ENCODE measurements at places on chromosomes 16 and 17.

- DNase-seq = no peak
Measured at GRCh38 chr16:80175011-80175410, 365.8 kb upstream of the DYNLRB2 start.

DNA sequence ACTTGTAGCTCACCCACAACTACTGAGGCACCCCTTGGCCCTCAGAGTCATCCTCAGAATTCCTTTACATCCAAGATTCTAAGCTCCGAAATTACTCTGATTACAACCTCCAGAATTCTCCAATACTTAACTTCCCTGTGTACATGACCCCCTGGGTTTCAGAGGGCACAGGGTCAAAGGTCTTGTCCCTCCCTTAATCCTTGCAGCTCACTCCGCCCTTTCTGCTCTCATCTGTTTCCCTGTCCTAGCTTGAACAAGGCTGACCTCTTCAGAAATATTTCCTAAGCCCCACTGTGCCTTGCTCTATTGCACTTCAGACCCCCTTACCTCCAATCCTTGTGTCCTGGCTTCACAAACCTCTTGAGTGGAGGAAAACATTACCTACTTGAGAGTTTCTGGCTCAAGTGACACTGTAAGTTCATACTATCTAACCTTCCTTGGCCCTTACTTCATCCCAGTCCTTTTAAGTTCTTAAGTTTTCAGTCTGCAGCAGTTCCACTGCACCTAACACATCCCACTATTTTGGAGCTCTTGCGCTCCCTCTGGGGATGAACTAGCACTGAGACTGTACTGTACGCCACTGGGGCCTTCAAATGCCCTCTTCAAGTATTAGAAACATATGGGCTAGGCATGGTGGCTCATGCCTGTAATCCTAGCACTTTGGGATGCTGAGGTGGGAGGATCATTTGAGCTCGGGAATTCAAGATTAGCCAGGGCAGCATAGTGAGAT, 6.2 kb downstream of the N4BP1 start:
- DNase-seq = no peak

GRCh38 chr16:7351610-7352510, 19.2 kb downstream of the RBFOX1 start:
- no peak for DNase-seq

- DNase-seq = no peak
Measured at GRCh38 chr17:9670596-9670995, 25.3 kb downstream of the USP43 start.

DNA sequence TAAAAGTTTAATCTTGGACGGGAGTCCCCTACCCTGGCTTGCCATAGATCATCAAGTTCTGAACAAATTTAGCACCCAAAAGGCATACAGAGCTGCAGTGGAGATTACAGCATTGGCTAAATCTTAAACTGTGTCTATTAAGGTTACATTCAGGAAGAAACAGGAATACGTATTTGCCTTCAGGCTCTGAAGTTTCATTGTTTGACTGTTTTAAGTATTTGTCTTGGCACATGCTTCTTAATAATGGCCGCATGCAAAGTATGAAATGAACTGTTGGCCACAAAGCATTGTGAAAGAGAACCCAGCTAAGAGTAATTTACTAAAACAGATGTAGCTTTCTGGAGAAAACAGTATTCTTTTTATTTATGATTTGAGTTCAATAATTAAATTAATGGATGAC, 63.9 kb upstream of the CNEP1R1 start:
- DNase-seq = no peak

GRCh38 chr17:46064460-46064859, 65.4 kb downstream of the STH start:
- no peak for DNase-seq

DNA sequence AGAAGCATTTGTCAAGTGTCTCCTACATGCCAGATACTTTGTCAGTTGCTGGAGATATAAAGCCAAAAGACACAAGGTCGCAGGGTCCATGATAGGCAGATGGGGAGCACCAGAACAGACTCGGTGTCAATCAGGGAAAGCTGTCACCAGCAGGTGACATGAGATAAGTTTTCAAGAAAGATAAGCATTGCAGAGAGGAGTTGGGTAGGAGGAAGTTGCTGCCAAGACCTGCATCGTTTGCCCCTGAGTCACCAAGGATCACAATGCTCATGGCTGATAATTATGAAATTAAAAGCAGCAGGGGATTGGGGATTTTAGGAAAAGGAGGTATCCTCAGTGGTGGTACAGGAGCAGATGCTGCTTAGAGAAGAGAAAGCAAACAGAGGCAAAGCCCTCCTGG, 551.1 kb upstream of the CDH11 start:
- no peak for DNase-seq

DNA sequence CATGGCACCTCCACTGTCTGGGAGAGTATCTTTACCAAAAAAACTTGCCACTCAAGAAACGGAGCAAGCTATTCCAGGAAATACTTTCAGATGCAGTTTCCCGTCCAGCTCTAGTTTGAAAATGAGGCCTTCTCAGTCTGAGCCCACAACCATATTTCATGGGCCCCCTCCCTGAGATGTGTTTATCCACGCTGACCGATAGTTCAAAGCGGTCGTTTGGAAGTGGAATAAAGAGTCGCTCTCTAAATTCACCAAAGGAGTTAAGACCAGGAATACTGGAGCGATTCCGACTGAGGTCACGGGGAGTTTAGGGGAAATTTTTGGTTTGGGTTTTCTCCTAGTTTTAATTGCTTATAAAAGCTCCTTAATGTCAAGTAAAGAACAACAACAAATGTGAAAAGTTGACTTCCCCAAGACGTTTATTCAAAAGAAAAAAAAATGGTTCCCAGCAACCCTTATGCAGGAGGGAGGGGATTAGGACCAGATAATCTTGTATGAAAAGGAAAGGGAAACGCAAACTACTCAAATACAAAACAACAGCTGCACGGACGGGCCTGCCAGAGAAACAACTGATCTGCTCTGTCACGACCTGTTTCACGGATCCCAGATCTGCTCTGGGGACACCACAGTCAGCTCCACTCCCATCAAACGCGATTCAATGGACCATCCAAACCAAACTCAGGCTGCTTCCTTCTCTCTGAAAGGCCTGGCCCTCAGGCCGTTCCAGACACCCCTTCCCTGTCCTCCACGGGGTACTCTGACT, 77.1 kb downstream of the MRM3 start:
- no peak for DNase-seq

DNA sequence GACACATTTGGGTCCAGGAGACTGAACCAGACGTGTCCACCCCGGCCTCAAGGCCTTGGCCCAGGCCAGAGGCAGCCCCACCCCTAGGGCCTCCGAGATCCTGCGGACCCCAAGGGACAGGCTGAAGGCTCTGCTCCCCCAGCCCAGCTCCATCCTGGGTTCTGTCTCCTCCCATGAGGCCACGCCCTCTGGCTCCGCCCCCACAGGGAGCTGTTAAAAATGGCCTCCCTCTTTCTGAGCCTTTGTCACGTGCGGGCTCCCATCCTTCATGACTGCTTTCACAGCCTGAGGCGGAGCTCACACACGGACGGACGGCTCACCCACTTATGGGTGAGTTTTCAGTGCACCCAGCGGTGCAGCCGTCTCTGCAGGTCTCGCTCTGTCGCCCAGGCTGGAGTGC, 6.5 kb upstream of the CACNA1H start:
- no peak for DNase-seq

DNA sequence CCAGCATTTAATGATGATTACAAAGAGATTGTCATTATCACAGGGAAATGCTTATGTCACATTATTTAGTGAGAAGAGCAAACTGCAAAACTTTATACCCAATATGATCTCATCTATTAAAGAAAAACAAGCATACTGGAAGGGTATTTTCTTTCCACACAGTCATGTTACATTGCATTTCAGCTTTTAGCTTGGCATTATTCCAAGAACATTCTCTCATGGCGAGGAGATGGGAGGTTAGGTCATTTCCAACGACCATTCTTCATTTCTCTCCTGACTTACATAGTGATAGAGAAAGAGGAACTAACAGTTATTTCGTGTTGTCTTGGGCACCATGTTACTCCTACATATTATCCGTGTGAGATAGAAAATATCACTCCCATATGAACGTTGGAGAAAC, 309.4 kb upstream of the XYLT1 start:
- no peak for DNase-seq

GRCh38 chr17:82444284-82444893, 6.2 kb downstream of the CYBC1 start:
- no peak for DNase-seq

GRCh38 chr17:16425698-16426659, 10.6 kb downstream of the TRPV2 start:
- DNase-seq = no peak

GRCh38 chr16:4830408-4830807, 16.7 kb downstream of the GLYR1 start:
- DNase-seq = no peak

DNA sequence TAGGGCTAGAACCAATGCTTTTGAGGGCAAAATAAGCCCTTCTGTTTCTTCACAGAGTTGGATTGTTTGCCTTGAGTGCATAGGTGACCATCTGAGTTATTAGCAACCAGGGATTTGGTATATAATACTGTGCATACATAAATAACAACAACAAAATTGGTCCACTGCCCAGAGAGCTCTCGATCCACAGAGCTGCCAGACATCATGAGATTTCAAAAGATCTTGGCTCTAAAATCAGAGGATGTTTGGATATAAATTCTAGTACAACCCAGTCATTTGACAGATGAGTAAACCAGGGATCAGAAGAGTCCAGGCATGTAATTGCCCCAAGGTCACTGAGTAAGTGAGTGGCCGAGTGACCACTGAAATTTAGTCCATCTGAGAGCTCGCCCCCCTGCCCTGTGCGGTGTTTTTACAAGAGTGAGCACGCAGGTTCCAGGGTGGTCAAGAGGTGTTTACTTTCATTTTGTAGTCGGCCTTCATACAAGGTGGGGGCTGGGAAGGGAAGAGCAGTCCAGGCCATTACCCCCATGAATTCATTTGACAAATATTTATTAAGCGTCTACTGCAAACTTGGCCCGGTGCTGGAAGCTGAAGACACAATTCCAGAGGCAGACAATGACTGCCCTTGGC, 1.8 kb upstream of the MT2A start:
- peak; percentile 54 for DNase-seq

GRCh38 chr16:19116711-19117449, 3.1 kb downstream of the ITPRIPL2 start:
- no peak for DNase-seq

DNA sequence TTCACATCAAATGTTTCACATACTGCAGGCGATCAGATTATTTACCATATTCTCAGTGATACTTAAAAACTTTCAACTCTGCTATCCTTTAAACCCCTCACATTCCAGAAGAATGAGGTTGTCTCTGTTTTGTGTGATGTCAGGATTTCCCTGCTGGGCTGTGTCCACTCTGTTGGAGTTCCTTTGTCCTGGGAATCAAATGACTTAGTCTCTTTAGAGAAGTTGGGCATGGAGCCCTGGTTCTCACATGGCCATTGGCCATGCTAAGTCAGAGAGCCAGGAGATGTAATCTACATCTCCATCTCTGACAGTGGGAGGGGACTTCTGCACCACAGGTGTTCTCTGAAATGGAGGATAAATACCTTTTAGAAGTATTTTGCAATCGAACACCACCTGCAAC, 205.1 kb upstream of the MAF start:
- DNase-seq = no peak

- DNase-seq = no peak
Measured at GRCh38 chr17:7176841-7177190, 2.4 kb downstream of the ASGR1 start.

GRCh38 chr17:72184805-72185204, 64.0 kb downstream of the SOX9 start:
- DNase-seq = no peak

DNA sequence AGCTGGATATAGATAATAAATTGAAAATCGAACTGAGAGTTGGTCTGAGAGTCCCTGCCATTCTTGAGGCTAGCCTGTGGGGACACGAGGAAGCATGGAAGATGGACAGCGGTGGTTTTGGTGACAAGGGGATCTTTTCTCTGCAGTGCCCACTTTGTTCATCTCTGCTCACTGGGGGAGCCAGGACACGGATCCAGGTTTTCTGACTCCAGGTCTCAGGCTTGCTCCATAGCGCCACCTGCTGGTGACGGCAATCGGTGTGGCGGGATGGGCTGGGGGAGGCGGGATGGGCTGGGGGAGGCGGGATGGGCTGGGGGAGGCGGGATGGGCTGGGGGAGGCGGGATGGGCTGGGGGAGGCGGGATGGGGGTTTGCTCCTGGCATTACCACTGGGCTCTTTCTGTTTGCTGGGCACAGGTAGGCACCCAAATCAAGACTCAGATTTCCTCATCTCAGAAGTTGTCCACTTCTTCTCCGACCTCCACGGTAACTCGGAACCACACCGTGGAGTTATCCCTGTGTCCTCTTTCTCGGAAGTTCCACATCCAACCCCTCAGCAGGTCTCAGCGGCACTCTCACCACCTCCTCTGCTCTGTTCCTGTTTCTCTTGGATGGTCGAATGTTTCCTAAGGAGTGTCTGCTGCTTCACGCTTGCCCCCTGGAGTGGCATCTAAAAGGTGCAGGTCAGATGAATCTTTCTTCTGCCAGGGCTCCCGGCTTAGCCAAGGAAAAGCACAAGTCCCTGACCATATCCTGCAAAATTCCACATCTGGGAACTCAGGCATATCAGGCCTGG, 142.4 kb downstream of the CYLD start:
- no peak for DNase-seq

GRCh38 chr16:55189682-55190636, 134.0 kb upstream of the IRX6 start:
- DNase-seq = no peak

- DNase-seq = peak; percentile 66
Measured at GRCh38 chr17:43880420-43880991, 26.8 kb downstream of the MPP2 start.

DNA sequence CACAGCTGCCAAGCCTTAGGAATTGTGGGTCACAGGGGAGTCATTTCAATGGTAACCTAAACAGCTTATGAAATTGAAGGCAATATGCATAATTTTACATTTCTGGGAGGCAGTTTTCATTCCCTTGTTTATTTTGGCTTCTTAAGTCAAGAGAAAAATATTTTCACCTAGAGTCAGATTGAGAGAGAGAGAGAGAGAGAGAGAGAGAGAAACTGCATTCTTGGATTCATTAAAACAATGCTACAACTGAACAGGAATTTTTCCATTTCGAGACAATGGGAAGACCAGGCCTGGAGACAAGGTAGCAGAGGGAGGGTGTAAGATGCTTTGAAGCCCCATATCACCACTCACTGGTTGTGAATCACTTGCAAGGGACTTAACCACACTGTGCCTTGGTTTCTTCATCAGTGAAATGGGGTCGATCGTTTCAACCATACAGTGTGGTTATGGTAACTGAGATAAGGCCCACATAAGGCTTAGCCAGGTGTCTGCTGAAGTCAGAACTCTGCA, 224.7 kb upstream of the IRX3 start:
- DNase-seq = no peak

GRCh38 chr16:7590934-7591333, 258.3 kb downstream of the RBFOX1 start:
- no peak for DNase-seq

DNA sequence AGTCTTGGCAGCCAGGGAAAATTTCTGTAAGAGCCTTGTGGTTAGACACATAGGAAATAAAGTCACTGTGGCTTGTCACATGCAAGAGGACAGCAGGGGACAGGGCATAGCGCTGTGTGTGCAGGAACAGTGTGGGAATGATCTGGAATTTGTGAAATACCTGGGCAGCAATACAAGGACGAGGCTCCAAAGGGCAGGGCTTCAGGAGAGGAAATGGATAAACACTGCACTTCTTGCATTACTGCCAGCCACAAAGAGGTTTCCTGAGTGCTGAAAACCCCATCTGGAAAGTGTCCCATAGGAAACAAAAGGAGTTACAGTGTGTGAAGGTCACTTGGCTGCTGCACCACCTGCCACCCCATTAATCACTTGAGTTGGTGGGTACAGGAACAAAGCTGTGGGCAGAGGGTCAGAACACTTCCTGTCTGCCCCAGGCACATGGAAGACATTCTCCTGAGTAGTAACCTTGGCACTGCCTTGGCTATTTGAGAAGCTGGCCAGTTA, 12.1 kb upstream of the HP start:
- no peak for DNase-seq

All from HTR-8/SVneo (cell line).